ENCODE measurements at places on chromosomes 7 and 10.

GRCh38 chr10:13219685-13220670 is 14.2 kb downstream of the UCMA start:
- no peak for DNase-seq

DNA sequence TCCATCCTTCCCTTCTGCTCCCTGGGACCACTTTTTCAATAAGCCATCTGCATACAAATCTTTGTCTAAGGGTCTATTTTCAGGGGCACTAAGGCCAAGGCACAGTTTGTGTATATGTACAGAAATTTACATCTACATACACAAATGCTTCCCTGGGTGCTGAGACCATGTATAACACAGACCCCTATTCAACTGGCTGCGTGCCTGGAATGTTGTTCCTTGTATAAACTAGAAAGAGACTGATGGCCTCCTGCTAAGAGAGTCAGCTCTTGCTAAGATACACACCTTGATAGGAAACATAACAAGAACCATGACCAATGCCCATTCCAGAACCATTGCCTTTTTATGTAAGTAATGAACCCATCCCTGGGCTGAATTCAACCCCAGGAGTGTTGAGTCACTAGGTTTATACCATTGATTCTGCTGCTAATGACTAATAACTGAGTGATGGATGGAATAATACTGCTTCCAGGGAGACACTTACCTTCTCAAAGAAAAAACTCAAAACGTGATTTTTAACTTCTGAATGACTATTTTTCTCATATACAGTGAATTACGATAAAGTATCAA is 290.7 kb downstream of the FGFR2 start:
- no peak for DNase-seq

GRCh38 chr10:70357565-70357964 is 24.9 kb downstream of the LRRC20 start:
- DNase-seq = no peak

DNA sequence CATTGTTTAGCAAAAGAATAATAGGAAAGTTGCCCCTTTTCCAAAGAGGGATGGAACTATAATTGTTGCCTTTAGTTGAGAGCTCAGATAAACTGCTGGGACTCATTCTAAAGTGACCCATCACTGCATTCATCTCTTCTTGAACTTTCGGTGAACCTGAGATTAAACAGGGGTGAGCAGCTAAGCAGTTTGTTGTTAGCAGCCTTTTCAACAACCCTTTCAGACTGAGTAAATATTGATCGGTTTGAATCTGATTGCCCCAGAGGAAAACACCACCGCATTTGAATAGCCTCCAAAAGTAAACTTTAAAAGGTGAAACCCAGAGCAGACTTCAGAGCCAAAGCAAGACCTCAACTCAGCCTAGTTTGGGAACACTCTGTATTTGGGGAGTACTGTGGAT is 4.7 kb downstream of the HOXA1 start:
- DNase-seq = no peak

GRCh38 chr10:124130198-124130900 is 37.0 kb upstream of the CHST15 start:
- DNase-seq = no peak

DNA sequence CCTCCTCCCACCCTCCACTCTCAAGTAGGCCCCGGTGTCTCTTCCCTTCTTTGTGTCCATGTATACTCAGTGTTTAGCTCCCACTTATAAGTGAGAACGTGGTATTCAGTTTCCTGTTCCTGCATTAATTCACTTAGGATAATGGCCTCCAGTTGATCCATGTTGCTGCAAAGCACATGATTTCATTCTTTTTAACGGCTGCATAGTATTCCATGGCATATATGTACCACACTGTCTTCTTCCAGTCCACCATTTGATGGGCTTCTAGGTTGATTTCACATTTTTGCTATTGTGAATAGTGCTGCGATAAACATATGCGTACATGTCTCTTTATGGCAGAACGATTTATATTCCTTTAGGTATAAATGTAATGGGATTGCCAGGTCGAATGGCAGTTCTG is 51.0 kb downstream of the FAM171A1 start:
- DNase-seq = no peak

GRCh38 chr7:68691261-68692216 is 906.7 kb upstream of the AUTS2 start:
- no peak for DNase-seq

DNA sequence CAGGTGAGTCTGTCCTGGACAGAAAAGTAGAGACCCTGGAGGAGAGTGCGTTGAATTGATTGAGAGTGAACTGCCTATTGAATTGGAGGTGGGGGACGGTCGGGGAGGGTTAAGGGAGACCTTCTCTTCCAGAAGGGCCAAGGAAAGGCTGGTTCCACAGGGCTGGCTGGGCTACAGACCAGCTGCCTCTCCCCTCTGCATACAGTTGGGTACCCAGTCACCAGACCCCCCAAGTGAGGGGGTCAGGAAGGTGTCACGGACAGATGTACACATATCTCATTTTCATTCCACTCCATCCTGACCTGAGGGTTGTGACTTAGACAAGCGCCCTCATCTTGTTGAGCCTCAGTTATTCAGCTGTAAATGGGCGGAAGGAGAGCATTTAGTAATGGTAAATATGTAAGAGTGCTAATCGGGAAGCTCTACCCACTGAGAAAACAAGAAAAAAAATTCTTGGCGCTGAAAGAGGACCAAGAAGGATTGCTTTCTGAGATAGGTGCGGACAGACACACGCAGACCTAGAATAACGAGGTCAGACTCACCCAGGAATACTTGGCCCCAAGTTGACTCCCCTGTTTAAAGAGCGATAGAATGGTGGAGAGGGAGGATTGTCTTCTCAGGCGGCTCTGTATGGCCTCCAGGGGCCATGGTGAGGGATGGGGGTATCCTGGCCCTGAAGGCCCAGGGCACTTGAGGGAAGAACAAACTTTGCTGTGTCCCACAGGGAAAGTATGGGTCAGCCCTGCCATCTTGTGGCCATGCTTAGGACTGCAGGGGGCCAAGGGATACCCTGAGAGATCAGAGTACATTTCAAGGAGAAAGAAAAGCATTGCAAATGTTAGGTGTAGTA is 7.2 kb upstream of the MBL2 start:
- peak; percentile 16 for DNase-seq

DNA sequence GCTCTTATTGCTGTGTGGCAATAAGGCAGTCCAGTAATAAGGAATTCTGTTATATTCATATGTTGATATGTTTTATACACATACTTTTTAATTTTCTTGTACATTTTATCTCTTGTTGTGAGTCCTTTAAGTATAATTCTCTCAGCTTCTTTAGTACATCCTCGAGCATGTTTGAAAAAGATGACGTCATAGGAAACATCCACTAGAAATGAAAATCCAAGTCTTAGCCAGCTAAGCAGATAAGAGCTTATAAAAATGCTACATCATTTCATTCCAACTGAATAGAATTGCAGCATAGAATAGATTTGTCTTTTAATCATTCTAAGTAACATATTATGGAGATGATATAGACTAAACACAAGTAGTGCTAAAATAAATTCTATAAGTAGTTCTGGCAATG is 283.7 kb upstream of the FZD1 start:
- DNase-seq = no peak

- DNase-seq = no peak
Observed at GRCh38 chr10:80701706-80702105, 164.0 kb downstream of the SH2D4B start.

DNA sequence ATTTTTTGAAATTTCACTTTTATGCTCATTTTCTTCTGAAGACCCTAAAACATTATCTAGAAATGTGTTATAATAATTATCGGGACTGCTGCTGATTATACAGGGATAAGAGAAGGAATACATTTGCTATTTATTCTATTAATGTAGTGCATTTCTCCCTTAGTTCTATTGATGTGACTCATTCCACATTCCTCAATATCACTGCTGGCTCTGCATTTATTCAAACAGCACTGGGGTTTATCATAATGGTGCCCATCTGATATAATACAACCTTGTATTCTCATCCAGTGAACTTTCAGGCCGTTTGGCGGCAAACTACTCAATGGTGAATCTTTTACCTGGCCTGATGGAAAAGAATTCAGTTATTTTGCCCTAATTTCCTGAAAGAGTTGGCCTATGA is 7.8 kb downstream of the KCND2 start:
- no peak for DNase-seq

DNA sequence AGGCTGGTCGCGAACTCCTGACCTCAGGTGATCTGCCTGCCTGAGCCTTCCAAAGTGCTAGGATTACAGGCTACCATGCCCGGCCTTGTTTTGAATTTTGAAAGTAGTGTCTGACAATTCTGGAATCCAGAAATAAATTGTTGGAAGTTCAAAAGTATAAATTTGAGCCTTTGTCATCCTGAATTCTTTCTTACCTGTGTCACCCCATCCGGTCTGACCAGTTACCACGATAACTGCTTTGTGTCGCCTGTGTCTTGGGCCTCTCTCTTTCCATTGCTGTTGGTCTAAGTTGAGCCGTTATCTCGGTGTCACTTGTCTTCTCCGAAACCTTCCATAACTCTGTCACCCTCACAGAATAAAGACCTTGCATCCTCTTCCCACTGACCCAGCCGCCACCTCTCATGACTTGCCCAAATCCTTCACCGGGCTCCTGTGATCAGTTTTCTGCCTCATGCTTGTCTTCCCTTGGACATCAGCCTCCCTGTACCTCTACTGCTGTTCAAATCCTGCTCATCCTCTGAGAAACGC is 18.6 kb downstream of the CUL1 start:
- DNase-seq = no peak

- peak; percentile 29 for DNase-seq
Observed at GRCh38 chr7:1664711-1665548, 5.1 kb upstream of the ELFN1 start.

- no peak for DNase-seq
Observed at GRCh38 chr7:47570649-47571050, 11.3 kb downstream of the TNS3 start.

DNA sequence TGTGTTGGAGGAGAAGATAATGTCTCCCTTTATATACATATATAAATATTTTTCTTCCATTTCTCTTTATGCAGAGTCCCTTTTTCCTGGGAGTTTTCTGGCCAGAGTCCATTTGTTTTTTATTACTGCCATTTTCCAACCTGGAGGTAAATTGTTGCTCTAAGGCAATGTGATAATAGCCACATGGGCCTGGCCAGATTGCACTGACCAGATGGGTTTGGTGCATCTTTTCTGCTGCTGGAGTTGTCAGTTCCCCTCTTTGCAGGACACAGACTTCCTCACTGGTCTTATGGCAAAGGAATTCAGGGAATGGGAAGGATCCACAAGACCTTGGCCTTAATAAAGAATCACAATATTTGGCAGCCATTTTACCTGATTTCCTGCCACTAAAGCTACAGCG is 254.9 kb downstream of the SORCS3 start:
- DNase-seq = no peak

GRCh38 chr10:111967547-111967946 is 216.0 kb downstream of the GPAM start:
- DNase-seq = no peak

- DNase-seq = no peak
Observed at GRCh38 chr10:6507311-6507710, 72.8 kb downstream of the PRKCQ start.

GRCh38 chr7:124072603-124073309 is 39.9 kb upstream of the TMEM229A start:
- no peak for DNase-seq

DNA sequence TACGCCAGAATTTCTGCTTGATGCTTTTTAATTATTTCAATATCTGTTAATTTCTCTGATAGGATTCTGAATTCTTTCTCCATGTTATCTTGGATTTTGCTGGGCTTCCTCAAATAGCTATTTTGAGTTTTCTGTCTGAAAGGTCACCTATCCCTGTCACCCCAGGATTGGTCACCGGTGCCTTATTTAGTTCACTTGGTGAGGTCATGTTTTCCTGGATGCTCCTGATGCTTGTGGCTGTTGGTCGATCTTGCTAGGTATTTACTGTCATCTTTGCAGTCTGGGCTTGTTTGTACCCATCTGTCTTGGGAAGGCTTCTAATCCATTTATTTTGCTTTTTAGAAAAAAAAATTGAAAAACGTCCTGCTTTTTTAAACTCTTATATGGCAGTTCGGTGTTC is 11.2 kb upstream of the PRKAR1B start:
- DNase-seq = no peak

GRCh38 chr10:26799342-26799741 is 61.4 kb downstream of the ABI1 start:
- DNase-seq = no peak

DNA sequence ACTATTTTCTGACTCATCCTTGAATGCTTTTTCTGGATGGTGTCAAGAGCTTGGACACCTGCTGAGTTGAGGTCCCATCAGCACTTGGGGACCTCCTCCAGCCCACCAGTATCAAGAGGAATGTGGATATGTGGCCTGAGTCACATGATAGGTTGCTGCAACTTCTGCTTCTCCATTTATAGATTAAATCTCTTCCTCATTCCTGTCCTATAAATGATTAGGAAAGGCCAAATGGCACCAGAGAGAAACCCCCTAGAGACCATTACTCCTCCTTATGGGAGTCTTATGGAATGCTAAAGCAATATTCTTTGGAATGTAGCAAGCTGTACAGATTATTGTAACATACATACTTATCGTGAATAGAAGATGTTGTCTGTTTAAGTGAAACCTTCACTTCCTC is 85.6 kb downstream of the NEUROD6 start:
- DNase-seq = no peak

GRCh38 chr7:134832367-134832766 is 52.9 kb downstream of the CALD1 start:
- DNase-seq = no peak

- no peak for DNase-seq
Observed at GRCh38 chr7:133804127-133804526, 323.0 kb upstream of the LRGUK start.

GRCh38 chr10:317271-317769 is 182.1 kb downstream of the ZMYND11 start:
- no peak for DNase-seq

DNA sequence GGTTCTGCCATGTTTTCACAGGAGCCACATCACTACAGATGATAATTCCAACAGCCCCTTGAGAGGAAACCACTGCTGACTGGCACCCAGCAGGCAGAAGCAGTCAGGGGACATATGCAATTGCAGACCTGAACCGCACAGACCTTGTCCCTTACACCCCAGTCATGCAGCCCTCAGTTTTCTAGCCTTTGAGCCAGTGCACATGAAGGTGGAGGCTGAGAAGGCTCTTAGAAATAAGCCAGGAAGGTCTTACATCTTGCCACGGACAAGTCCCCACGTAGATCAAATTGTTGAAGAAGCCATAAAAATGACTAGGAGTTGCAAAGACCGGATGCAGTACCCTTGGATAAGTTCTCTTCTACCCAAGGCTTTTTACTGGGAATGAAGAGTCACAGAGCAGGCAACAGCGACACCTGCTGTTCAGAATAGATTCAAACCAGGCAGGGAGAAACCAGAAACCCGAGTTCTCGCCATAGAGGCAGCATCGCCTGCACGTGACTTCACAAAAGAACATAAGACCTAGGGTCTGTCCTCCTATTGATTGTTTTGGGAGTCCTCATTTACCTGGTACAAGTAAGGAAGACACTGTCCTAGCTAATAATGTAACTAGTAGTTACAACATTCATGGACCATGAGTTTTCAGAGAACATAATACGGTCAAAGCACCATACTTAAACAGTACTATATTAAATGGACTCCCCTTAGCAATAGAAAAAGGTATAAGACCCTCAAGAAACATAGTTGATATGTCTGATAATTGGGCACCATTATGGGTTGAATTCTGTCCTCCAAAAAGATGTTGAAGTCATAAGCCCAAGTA is 11.1 kb downstream of the STEAP1B start:
- DNase-seq = peak; percentile 45

All from stimulated activated CD4-positive, alpha-beta T cell treated with anti-CD3 and anti-CD28 coated beads, TNF-alpha, amount 100 ng/mL, for 48 hours (primary cell).